SK-N-SH treated with all-trans-retinoic acid at 6 μM for 48 hours (cell line): ENCODE measurements at places on chromosomes 4 and X.
A peak's percentile ranks its signal among the peaks of the same experiment; 100 is the strongest.

- ATAC-seq: no peak
Measured at GRCh38 chr4:77187322-77187721, 30.3 kb downstream of the CCNG2 start.

DNA sequence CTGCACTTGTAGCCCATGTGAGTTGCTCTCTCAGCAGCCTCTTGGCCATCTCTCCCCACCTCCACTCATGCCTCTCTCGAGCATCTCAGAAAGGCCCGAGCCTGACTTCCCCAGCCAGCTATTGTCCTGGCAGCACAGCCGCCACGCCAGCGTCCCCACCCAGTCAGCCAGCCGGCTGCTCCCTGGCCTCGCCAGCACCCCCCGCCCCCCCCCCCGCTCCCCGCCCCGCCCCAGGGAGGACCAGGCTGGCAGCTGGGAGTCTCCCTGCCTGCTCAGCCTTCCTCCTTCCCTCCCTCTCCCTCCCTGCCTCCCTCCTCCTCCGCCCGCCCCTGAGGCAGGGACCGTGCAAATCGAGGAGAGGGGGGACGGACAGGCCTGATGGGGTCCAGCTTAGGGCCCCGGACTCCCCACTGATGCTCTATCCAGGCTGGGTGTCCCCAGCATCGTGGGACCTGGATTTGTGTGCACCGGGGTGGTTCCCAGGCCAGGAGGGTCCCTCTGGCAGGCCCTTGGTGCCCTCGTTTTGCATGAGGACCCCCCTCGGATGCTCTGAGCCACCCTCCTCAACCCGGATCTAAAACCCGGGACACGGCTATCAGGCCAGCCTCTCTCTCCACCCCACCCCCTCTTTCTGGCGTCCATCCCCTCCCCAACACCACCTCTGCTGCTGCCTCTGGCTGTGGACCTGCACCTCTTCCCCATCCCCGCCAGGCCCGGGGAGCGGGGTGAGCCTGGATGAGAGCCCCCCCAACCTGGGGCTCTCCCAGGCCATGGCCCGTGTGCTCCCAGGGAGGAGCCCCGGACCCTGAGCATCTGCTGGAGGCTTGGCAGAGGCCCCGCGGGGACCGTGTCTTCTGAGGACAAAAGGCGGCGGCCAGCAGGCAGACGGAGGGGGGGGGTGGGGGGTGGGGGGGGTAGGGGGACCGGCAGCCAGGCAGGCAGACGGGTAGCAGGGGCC is at the start of gene GPR173:
TSS of gene GPR173 (plus strand) at position 621 of the 958 bp plus-strand sequence. CDS start 27,833 bp downstream, outside the sequence.
- ATAC-seq: peak; percentile 86

DNA sequence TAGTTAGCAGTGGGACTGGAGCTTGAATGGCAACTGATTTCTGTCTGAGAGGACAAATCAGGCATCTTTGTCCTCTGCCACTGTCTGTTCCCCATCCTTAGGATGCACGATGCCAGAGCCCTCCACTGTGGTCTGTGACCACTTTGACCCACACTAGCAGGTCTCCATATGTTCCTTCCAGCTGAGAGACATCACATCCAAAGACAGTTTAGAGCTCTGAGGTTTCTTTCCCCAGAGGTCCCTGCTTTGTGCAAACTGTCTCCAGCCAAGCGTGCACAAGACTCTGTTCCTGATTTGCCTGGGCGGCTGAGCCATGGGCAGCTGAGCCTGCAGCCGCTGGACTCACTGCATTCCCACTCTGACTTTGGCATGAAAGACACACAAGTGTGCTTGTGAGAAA is 98.0 kb downstream of the PTTG2 start:
- ATAC-seq: 0 out of 3 replicates have a peak, but pooled peaks have one; percentile 6

DNA sequence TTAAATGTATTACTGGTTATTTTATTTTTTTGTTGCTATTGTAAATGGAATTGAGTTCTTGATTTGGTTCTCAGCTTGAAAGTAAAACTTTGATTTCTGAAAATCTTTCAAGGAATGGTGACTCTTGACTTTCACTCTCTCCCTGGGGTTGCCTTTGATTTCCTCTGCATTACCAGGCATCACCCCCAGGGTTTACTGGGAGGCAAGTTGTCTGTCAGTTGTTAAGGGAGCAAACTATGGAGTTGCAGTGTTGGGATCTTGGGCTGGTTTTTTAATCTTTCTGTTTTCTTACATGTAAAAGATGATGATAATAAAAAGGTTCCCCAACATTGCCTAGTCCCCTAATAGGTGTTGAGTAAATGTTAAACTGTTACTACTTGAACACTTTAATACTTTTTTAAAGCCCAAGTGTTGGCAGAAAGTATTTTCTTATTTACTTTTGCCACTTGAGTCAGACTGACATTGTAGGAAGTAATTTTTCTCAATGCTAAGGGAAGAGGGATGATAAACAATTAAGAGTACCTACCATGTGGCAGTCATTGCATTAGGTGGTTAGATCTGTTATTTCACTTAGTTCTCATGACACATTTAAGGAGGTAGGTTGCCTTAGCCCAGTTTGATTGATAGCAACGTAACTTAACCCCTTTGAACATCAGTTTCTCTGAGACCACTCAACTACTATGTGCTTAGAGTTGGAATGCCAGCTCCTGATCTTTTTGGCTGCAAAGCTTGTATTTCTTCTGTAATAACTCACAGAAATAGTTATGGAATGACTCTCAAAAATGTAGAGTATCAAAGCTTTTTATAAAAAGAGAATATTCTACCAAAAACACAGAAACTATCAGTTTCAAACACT is 67.1 kb downstream of the DCLK2 start:
- peak; percentile 66 for ATAC-seq
